ENCODE measurements at places on chromosomes 11 and 22.

- H3K36me3 ChIP-seq: no peaks in the 10 kb centered on the region
- no peaks in the 10 kb centered on the region for H3K27me3 ChIP-seq
- peak; percentile 97 for DNase-seq
- H3K27ac ChIP-seq: peak overlapping the region; percentile 74
Observed at GRCh38 chr22:38461414-38462081, 6.3 kb upstream of the KDELR3 start.

DNA sequence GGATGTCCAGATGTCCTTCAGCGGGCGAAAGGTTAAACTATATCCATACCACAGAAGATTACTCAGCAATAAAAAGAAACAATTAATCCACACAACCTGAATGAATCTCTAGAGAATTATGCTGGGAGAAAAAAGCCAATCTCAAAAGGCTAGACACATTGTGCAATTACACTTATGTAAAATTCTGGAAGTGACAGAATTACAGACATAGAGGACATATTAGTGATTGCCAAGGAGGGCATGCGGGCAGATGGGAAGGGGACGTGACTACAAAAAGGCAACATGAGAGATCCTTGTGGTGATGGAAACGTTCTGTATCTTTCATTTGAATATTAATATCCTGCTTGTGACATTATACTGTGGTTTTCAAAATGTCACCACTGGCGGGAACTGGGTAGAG lies 103.5 kb upstream of the BMAL1 start:
- H3K4me1 ChIP-seq: no peaks in the 10 kb centered on the region
- no peak for DNase-seq
- H3K4me3 ChIP-seq: no peak overlapping the region
- no peaks in the 10 kb centered on the region for H3K27me3 ChIP-seq
- H3K36me3 ChIP-seq: no peaks in the 10 kb centered on the region
- no peak overlapping the region for H3K27ac ChIP-seq

GRCh38 chr11:88320149-88320559 lies 17.4 kb downstream of the CTSC start:
- no peaks in the 10 kb centered on the region for H3K4me1 ChIP-seq
- no peaks in the 10 kb centered on the region for H3K27me3 ChIP-seq
- DNase-seq: no peak
- no peak overlapping the region for H3K27ac ChIP-seq
- no peak overlapping the region for H3K4me3 ChIP-seq

GRCh38 chr11:73011126-73011817 lies 130.8 kb downstream of the FCHSD2 start:
- H3K27ac ChIP-seq: no peak overlapping the region
- H3K27me3 ChIP-seq: no peaks in the 10 kb centered on the region
- peaks cover 19% of the 10 kb centered on the region for H3K4me1 ChIP-seq
- DNase-seq: no peak
- no peak overlapping the region for H3K4me3 ChIP-seq
- H3K36me3 ChIP-seq: no peaks in the 10 kb centered on the region

DNA sequence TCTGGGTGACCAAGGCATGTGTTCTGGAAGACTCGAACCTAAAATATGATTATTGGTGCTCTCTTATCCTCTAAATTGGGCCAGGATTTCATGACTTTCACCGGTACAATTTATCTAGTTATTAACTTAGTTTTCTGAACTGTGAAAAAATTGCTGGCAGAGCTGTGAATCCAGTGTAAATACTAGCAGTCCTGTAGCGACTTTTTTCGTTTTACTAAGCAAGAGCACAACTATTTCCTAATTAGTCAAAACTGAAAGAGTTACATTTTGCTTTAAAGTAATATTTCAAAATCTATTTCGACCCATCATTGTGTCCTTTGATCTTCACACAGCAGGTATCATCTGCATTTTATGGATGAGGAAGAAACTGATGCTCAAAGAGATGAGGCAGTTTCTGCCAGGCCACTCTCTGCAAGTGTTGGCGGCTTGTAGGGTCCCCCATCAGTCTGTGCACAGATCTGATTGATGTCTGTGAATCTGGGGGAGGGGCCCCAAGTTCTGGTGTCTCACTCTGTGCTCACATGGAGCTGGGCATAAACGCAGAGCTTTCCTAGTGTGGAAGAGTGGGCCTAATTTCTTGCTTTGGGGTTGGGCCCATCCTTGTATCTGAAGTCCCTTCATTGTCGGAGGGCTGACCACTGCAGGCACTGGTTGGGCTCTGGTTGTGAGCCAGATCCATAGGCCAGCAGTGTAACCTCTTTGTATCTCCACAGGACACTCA lies 1.4 kb upstream of the TRMT2A start:
- H3K4me1 ChIP-seq: peaks cover 10% of the 10 kb centered on the region
- no peak for DNase-seq
- peak overlapping the region; percentile 85 for H3K4me3 ChIP-seq
- no peaks in the 10 kb centered on the region for H3K27me3 ChIP-seq
- peaks cover 25% of the 10 kb centered on the region for H3K36me3 ChIP-seq
- H3K27ac ChIP-seq: peak overlapping the region; percentile 75

DNA sequence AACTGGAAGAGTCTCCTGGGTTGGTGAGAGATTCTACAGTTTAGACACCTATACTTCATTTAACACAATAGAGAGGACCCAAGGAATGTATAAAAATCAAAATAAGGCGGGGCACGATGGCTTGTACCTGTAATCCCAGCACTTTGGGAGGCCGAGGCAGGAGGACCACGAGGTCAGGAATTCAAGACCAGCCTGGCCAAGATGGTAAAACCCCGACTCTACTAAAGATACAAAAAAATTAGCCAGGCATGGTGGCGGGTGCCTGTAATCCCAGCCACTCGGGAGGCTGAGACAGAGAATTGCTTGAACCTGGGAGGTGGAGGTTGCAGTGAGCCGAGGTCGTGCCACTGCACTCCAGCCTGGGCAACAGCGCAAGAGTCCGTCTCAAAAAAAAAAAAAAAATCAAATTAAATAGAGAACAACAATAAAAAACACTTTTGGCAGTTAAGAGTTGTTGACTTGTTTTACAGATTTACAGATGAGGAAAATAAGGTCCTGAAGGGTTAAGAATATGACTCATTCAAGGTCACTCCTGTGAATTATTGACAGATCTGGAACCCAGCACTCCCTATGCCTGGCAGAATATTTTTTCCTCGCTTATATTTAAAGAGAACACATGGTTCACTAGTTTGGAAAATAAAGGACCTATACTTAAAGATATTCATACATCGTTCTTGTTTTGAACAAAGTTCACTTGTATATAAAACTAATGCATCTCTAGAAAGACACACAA lies 5.2 kb downstream of the LGR4 start:
- H3K27me3 ChIP-seq: no peaks in the 10 kb centered on the region
- no peak for DNase-seq
- peaks cover 50% of the 10 kb centered on the region for H3K4me1 ChIP-seq
- no peak overlapping the region for H3K27ac ChIP-seq
- H3K36me3 ChIP-seq: no peaks in the 10 kb centered on the region
- no peak overlapping the region for H3K4me3 ChIP-seq

DNA sequence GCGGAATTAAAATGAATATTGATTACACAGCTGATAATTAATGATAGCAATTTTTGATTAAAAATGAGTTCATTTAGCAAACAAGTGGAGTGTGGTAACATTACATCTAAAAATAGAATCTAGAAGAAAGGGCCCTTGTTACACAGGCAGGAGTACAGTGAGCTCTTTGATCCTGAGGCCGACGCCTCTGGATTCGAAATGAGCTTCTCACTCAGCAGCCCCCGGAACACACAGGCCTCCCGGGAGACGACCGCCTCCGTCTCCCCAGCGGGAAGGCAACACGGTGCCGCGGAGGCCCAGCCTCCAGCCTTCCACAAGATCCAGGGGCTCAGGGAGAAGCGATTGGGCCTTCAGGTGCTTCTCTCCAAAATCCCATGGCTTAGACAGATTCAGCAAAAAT lies 379.1 kb downstream of the BRD1 start:
- H3K36me3 ChIP-seq: no peaks in the 10 kb centered on the region
- peaks cover 6% of the 10 kb centered on the region for H3K4me1 ChIP-seq
- peaks cover 15% of the 10 kb centered on the region for H3K27me3 ChIP-seq
- no peak overlapping the region for H3K27ac ChIP-seq

GRCh38 chr11:87215236-87215635 lies 177.5 kb downstream of the TMEM135 start:
- peaks cover 2% of the 10 kb centered on the region for H3K4me1 ChIP-seq
- H3K36me3 ChIP-seq: no peaks in the 10 kb centered on the region
- H3K27me3 ChIP-seq: no peaks in the 10 kb centered on the region

DNA sequence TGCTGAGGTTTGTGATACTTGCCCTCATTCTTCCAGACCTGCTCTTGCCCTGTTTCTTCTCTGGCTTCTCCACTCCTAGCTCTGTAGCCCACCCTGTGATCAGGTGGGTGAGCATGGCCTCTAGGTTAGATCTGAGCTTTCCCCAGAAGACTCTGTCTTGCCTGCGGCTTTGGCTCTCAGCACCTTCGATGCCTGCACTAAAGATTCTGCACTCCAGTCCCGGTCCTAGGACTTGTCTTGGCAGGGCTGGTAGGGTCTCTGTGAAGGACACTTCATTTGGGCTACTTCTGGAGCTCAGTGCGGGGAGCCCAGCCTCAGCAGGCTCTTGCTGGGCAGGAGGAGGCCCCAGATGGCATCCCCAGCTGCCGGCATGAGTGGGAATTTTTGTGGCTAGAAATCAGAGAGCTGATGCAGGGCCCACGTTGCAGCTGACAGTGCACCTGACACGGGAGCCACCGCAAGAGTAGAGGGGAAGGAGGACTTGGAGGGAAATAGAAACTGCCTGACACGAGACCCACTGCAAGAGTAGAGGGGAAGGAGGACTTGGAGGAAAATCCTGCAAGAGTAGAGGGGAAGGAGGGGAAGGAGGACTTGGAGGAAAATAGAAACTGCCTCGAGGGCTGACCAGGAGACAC lies 226.9 kb upstream of the B3GAT1 start:
- no peaks in the 10 kb centered on the region for H3K27me3 ChIP-seq
- no peaks in the 10 kb centered on the region for H3K36me3 ChIP-seq
- no peaks in the 10 kb centered on the region for H3K4me1 ChIP-seq
- no peak overlapping the region for H3K27ac ChIP-seq

DNA sequence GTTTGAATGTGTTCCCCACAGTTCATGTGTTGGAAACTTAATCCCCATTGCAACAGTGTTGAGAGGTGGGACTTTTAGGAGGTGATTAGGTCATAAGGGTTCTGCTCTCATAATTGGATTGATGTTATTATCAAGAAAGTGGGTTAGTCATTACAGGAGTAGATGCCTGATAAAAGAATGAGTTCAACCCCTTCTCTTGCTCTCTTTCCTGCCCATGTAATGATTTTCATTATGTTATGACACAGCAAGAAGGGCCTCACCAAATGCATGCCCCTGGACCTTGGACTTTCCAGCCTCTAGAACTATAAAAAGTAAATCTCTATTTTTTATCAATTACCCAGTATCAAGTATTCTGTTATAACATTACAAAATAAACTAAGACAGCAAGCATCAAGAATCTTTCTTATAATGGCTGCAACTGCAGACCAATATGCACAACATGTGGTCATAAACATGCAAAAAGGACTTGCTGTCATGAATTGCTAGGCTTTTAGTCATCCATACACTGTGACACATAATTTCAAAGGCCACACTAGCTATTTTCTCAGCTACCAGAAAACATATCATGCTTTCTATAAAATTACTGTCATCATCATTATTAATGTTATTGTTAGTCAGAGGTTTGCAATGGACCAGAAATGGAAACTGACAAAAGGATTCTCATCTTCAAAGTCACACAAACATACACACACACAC lies 99.9 kb upstream of the GUCY1A2 start:
- H3K27me3 ChIP-seq: no peaks in the 10 kb centered on the region
- no peak overlapping the region for H3K27ac ChIP-seq
- no peak for DNase-seq
- H3K4me3 ChIP-seq: no peak overlapping the region
- no peaks in the 10 kb centered on the region for H3K36me3 ChIP-seq

GRCh38 chr11:126113515-126113957 lies 50.9 kb upstream of the CDON start:
- H3K4me3 ChIP-seq: no peak overlapping the region
- H3K27me3 ChIP-seq: no peaks in the 10 kb centered on the region
- no peaks in the 10 kb centered on the region for H3K36me3 ChIP-seq

GRCh38 chr22:22712666-22713365 lies 68.4 kb downstream of the GGTLC2 start:
- H3K36me3 ChIP-seq: no peaks in the 10 kb centered on the region
- no peak overlapping the region for H3K4me3 ChIP-seq
- H3K27ac ChIP-seq: no peak overlapping the region
- H3K4me1 ChIP-seq: no peaks in the 10 kb centered on the region
- no peak for DNase-seq

DNA sequence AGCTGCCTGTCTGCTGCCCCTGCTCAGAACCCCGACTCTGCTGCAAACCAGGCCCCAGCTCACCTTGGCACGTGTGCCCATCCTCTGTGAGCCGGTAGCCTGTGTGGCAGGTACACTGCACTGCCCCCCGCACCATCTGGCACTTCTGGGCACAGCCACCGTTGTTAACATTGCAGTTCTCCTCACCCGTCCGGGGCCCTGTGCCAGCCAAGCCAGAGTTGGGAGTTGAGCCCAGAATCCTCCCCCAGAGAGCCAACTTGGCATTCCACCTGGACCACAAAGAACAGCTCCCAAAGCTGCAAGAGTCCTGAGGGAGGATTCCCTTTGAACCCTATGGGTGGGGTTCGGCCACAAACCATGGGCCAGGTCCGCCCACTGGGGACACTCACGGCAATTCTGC lies 22.5 kb downstream of the LRP4 start:
- no peak for DNase-seq
- no peaks in the 10 kb centered on the region for H3K27me3 ChIP-seq
- no peak overlapping the region for H3K27ac ChIP-seq
- peaks cover 23% of the 10 kb centered on the region for H3K36me3 ChIP-seq
- no peak overlapping the region for H3K4me3 ChIP-seq

DNA sequence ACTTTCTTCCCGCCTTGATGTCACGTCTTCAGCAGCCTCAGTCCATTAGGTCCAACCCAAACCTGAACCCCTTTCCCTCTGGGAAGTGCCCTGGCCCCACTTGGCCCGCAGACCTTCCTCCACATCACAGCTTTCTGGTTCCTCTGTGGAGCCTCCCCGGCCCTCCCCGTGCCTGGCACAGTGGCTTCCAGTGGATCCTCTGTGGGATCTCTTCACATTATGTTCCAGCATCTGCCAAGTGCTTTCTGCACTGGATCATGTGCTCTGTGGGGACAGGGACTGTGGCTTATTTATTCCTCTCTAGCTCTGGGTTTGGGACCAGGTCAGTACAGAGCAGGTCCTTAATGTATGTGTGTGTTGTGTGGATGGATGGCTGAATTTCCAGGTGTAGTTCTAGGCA lies 30.9 kb downstream of the POLR3H start:
- H3K27me3 ChIP-seq: no peaks in the 10 kb centered on the region
- peaks cover 25% of the 10 kb centered on the region for H3K4me1 ChIP-seq
- no peak overlapping the region for H3K4me3 ChIP-seq
- no peak for DNase-seq
- peaks cover 25% of the 10 kb centered on the region for H3K36me3 ChIP-seq
- H3K27ac ChIP-seq: peak overlapping the region; percentile 88

DNA sequence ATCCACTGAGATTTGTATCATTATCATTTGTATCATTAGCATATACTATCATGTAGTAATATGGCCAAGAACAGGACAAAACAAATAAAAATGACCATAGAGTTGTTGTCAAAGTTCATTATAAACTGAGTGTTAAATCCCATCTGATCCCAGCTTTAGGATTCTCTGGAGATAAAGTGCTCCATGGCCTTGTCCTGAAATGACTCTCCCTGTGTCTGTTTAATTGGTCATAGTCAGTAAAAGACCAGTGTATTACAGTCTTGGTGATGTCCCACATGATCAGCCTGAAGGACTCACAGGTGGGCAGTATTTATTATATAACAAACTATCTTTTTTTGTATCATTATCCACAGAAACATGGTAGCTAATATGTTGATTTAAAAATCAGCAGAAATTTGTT lies 361.6 kb downstream of the TMEM135 start:
- H3K36me3 ChIP-seq: no peaks in the 10 kb centered on the region
- no peaks in the 10 kb centered on the region for H3K27me3 ChIP-seq
- H3K4me3 ChIP-seq: no peak overlapping the region
- H3K27ac ChIP-seq: no peak overlapping the region
- DNase-seq: no peak

Data from cardiac muscle cell (in vitro differentiated cells and primary cell).